Brain pericyte (primary cell): ENCODE measurements at places on chromosomes 16 and 17.
A peak's percentile ranks its signal among the peaks of the same experiment; 100 is the strongest.

- DNase-seq: peak; percentile 52
Observed at GRCh38 chr16:2904100-2904921, 7.4 kb upstream of the FLYWCH1 start.

GRCh38 chr16:65827231-65827630 lies 539.3 kb upstream of the CDH5 start:
- no peak for DNase-seq

DNA sequence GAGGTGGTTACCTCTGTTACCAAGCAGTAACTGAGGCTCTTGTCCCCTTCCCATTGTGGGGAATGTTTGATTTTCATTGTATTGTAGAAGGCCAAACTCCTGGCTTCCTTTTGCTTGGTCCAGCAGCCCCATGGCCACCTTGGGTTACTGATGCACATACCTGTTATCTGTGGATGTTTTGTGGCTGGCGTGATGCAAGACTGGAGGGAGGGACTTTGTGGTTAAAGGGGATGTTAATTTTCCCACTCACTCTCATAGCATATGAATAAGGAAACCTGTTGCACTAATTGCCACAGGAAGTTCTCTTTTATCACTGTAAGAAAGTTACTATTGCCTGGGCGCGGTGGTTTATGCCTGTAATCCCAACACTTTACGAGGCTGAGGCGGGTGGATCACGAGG lies 168.6 kb upstream of the HS3ST4 start:
- DNase-seq: no peak

DNA sequence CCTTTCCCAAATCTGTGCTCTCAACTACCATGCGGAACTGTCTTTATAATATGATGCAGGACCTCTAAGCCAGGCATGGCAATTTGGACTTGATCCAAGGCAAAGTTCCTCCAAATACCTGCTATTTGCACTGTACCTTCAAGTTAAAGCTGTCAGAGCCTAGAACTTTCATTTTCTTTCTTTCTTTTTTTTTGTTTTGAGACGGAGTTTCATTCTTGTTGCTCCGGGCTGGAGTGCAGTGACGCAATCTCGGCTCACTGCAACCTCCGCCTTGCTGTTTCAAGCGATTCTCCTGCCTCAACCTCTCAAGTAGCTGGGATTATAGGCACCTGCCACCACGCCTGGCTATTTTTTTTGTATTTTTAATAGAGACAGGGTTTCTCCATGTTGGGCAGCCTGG lies 51.7 kb downstream of the ARHGAP27 start:
- DNase-seq: no peak

DNA sequence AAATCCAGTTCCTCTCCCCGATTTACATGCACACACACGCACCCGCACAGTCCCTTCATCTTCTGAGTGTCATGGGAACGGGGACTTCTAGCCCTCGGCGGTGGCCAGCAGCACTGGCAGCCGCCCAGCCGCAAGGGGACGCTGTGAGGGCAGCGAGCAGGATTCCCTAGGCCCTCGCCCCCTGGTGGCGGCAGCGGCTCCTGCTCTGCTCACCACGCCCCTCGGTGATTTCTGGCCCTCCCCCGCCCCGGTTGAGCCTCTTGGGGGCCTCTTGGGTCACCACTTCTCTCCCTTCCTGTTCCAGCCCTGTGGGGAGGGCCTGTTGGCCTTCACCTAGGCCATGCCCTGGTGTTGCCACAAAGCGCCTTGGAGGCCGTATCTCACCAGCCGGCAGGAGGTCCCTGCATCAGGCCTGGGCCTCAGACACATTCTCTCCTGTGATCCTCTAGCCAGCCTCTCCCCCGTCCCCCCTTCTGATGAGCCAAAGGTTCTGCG lies 75.2 kb upstream of the KSR1 start:
- DNase-seq: no peak

DNA sequence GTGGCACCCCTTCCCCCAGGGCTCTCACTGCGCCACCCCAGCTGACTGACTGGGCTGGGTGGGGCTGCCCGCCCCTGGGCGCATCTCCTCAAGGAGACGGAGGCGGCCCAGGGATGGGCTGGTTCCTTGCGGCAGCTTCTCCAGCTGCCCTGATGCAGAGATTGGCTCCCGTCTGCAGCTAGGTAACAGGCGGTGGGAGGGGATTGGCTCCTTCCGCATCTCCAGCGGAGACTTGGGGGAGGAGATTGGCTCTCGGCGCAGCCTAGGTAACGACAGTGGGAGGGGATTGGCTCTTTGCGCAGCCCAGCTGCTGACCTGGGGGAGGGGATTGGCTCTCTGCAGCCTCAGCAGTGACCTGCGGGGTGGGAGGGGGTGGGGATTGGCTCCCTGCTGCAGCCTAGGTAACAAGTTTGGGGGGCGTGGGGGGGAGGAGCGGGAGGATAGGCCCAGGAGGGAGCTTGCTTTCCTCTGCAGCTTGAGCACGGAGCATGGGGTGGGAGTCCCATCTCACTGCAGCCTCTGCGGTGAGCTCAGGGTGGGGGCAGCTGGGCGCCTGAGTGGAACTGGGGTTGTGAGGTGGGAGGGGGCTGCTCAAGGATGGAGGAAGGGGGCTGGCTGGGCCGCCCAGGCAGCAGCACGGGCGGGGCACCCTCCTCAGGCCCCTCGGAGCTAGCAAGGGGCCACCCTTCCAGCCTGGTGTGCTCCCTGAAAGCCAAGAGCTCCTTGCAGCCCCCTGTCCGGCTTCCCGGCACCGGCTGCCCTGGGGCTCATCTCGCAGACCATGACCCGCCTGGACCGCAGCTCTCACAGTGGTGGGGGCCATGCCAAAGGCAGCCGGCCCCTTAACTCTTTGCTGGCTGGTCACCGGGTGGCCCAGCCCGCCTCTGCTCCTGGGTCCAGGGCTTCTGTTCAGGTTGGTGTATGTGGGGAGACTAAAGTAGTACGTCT lies 6.4 kb downstream of the NFE2L1 start:
- no peak for DNase-seq
